ENCODE measurements at places on chromosomes 4 and X. TPM values are rescaled to one million over a fixed set of nuclear protein-coding genes. Genes with fewer than 3 reads are reported as not detected.

DNA sequence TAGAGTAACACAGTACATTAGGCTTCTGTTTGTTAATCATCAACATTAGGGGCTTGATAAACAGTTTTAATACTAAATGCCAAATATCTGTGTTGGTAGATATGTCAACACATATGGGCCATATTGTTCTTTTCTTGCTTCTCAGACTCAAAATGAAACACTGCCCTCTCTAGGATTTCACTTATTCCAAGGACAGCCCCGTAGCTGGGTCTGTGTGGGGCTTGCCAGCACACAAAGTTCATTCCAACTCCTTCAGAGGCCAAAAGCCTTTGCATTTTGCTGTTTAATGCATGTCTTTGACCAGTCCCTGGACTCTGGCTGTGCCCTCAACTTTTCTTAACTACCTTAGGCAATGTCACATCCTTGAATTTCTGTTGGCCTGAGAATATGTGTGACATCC is 102.0 kb upstream of the ZNF827 start:
- no peak for DNase-seq

- DNase-seq = no peak
Measured at GRCh38 chrX:64843224-64843623, 133.0 kb downstream of the ZC4H2 start.

GRCh38 chrX:31506360-31506759 is 434.5 kb upstream of the FTHL17 start:
- no peak for DNase-seq

Gene NEUROG2
- under 0.01 TPM for total RNA-seq

Gene ACE2
- not detected for total RNA-seq

Data from hematopoietic multipotent progenitor cell (in vitro differentiated cells).